Activated T-helper 1 cell treated with anti-CD3 and anti-CD28 coated beads, Interleukin-2, amount 50 U/mL, for 16 hours (primary cell): ENCODE measurements at places on chromosomes 7 and 10.

- no peak for DNase-seq
Measured at GRCh38 chr7:150620617-150621371, 11.4 kb downstream of the GIMAP6 start.

DNA sequence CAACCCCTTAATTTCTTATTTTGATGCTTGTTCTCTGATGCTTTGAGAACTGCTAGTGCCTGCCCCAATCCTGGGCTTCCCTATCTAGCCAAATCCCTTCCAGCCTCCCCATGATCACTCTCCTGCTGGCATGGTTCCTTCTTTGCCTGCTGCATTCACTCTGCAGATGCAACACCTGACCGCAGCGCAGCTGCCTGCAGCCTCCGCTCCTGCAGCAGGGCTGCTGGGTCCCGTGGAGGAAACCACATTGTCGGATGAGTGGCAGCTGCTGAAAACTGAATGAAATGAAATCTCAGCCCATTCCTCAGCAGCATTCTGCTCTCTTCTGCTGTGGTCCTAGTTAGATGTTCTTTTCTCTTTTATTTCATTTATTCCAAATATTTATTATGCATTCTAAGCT, 320.3 kb downstream of the CCDC3 start:
- DNase-seq = no peak

DNA sequence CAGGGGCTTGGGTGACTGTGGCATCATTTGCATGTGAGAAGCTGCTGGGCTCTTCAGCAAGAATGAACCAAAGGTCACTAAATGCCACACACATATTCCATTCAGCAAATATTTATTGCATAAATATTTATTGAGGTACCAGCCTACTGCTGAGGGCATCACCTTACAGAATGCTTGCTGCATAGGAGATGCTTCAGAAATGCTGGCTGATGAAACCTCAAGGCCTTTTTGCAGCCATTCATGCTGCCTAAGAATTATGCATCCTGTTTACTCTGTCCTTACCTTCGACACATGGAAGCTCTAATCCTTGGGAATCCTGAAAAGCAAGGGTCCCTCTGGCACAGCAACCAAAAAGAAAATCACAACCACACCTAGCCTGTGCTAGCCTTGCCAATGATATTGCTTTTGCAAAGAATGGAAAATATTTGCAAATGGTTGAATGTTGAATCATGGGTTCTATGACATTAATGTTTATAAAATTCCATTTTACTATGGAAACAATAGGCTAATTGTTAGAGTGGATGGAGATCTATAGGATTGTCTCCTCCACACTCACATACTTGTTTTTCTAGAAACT, 79.6 kb downstream of the PCGF5 start:
- no peak for DNase-seq

GRCh38 chr7:1550005-1550845, 5.8 kb downstream of the TMEM184A start:
- no peak for DNase-seq

- DNase-seq = no peak
Measured at GRCh38 chr7:70698219-70698832, 433.6 kb upstream of the GALNT17 start.

DNA sequence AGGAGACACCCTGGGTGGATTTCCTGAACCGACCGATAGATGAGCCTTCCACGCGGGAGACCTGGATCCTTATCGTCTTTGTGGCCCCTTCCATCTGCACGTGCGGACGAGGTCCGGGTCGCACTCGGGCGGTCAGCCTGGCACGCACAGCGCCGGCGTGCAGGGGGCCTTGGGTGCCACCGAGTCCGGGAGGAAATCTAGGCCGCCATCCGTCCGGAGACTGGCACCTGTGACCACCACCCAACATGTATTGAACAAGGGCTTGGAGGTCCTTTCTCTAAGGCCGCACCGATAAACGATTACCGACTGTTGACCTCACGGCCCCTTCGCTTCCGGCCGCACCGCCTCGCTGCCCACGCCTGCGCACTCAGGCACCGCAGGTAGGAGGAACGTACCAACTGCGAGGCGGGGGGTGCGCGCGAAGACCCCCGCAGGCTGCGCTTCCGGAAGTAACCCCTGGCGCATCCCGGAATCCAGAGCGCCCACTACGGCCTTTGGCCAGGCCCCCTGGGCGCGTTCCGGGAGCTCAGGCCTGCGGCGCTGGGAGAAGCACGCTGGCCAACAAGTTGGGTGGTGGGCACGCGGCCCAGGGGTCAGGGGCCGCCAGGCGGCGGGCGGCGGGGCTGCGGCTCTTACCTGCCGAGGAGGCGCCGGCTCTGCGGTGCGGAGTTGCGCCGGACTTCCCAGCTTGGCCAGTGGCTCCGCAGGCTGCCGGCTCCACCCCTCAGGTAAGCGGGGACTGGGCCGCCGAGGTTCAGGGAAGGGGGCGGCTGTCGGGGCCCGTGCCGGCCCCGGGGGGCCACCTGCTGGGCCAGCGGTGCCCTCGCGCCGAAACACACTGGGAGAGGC, at the start of the genes ACTR3C and LRRC61:
TSS of gene ACTR3C (minus strand) at position 713 of the 849 bp plus-strand sequence. CDS start 28,249 bp downstream, outside the sequence.
TSS of gene LRRC61 (plus strand) at position 523 of the 849 bp plus-strand sequence. CDS start 13,507 bp downstream, outside the sequence.
- peak; percentile 36 for DNase-seq

DNA sequence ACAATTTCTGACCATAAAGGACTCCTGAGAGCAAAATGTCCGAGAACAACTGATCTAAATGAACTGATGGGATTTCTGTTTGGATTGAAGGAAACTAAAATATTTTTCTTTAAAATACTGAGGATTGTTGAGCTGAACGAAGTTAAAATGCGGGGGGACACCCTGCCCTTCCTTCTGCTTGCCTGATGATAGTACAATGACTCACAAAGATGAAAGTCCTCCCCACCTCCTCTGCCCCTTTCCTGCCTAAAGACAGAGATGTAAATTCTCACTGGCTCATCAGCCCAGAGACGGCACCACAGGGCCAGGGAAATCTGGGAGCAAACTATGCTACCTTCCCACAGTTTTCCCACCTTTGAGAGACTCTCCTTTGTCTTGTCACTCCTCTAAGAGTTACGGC, 180.6 kb downstream of the PHTF2 start:
- no peak for DNase-seq

- DNase-seq = no peak
Measured at GRCh38 chr10:15370212-15370855, 755 bp downstream of the FAM171A1 start.

DNA sequence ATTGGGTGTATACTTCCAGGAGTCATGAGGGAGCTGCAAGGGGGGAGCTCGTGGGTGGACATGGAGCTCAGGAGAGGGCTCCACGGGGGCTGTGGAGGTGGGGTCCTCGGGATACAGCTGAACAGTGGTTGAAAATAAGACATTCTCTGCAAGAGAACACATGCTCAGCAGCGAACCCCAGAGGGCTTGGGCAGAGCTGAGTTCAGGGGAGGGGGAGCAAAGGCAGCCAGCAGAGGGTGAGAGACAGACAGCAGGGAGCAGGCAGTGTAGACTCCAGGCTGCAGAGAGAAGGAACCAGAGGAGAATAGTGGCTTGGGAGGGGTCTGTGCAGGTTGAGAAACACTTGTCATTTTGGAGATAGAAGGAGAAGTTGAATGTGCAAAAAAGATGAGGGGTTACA, 73.0 kb upstream of the LRRC18 start:
- no peak for DNase-seq

DNA sequence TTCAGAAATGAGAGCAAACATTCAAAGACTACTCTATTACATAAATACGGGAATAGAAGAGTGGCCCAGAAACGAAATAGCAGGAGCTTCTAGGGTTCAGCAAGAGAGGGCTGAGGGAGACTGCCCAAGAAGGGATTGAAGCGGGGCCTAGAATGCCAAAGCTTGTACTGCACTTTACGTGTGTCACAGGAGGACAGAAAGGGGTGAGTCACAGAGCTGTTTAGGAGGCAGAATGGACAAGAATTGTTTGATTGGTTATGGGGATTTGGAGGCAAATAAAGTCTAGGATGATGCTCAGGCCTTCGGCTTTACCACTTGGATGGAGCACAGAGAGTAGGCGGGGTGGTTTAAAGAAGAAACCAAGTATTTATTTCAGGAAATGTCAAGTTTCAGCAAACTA, 11.3 kb upstream of the FXYD4 start:
- DNase-seq = no peak

DNA sequence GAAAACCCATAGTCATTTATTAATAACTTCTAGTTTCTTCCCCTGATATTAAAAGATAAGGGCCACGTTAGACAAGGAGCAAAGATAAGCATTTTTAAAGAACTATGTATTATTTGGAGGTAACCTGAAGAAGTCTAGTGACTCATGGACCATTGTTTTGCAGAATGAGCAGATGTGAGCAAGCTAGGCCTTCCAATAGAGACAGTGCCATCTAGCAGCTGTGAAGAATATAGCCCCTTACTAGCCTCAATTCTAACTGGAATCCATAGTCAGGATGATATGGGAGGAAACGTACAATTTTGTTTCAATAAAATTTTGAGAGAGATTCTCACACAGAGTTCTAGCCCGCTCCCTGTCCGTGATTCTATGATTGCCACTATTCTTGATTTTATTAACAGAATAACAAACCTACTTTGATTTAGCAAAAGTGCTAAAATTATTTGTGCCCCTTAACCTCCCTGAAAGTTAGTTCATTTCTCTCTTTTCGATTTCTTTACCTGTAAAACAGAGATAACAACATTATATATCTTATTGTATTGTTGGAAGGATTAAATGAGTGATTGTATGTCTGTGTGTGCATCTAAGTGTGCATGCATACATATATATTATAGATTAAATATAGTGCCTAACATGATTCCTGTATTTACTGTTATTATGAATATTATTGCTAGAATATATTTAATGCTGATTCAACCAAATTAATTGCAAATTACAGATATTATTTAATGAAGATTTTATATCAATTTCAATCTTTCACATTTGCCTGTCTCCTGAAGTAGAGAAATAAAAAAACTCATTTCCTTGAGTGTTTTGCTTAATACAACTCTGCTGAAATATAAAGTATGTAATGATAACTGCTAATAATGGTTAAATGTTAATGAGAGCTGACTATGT, 22.7 kb downstream of the FAM237B start:
- no peak for DNase-seq

DNA sequence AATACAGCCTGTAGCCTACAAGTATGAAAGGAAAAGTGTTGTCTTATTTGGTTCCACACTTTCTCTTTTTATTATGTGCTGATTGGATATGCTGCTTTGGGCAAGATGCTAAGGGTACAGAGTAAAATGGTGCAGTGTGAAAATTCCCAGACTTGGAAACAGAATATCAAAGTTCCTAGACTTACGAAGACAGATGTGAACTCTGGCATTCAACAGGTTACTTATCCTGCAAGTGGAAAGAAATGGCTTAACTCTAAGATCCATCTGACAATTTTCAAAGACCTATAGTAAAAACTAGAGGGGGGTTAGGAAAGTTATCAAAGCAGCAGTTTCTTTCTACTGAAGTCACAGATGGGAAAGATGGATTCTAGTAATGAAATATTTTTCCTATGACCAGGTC, 24.1 kb downstream of the CUTC start:
- DNase-seq = no peak

- no peak for DNase-seq
Measured at GRCh38 chr10:97332591-97333350, 1.8 kb downstream of the FRAT2 start.

- DNase-seq = no peak
Measured at GRCh38 chr10:88239212-88239611, 343.9 kb downstream of the RNLS start.

DNA sequence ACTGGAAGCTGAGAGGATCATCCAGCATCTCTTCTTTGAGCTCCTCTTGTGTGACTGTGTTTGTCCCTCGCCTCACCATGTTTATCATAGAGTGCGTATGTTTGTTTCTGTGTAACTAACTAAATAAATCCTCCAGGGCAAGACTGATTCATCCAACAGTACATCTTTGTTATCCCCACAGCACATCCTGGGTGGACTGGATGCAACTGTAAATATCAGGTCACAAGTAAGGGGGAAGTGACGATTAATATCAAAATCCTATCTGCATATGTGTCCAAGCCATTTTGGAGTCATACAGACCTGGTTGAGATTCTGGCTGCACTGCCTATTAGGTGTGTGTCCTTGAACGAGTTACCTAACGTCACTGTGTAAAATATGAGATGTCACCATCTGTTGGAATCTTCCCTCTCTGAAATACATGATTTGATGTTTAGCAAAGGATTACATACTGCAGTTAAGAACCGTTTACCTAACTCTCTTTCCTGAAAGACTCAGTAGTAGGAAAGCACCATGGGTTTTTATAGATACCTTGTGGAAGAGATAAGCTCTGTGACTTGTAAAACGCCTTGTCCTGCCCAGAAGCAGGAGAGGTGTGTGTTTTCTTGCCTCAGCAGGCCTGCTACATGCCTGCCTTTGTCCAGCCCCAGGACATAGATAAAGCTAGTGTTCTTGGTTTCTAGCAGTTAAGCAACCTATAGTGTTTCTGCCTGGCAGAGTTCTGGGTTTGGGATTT, 25.8 kb downstream of the WBP1L start:
- no peak for DNase-seq

- DNase-seq = no peak
Measured at GRCh38 chr10:84095811-84096497, 43.4 kb upstream of the GHITM start.

GRCh38 chr7:17408245-17408903, 109.9 kb downstream of the AHR start:
- DNase-seq = no peak

DNA sequence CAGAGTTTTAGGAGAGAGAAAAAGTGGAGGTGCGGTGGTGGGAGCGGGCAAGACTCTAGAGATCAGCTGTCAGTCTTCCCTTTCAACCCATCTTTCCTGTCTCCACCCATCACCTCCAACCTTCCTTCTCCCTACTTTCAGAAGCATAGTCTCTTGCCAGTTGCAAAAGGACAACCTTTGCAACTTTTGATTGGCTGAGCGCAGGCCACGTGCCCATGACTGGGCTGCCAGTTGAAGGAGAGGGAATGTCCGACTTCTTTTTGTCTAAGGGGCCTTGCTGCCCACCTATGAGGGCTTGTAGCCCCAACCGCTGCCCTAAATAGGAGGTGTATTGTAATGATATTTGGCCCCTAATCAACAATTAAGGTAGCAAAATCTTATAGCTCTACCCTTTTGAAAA, 12.6 kb downstream of the CYP26A1 start:
- no peak for DNase-seq

GRCh38 chr7:1850111-1850975, 180.3 kb downstream of the ELFN1 start:
- no peak for DNase-seq

DNA sequence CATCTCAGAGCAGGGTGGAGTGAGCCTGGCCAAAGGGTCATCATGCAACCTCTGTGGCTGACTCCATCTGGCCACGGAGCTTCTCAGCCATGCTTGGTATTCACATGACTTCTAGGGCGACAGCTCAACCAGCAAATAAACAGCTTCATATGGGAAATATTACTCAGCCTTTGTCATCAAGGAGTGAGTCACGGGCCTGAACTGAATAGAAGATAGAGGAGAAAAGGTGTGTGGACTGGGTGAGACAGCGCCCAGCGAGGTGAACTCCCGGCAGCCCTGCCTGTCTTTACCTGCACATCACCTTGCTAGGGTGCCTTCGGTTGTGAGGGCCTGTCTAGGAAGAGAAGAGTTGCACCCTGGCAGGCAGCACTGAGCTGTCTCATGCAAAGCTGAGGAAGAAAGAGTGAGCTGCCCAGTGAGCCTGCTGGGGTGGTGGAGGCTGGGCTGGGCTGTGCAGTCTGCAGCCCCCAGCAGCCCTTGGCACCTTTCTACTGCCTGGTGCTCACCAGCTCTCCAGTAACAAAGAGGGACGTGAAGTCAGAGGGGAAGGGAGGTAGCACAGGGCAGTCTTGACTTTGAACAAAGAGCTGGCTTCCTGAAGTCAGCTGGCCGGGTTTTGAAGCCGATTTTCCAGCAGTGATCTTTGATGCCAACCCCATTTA, 114.2 kb downstream of the EGFR start:
- no peak for DNase-seq
